Calu3 (cell line): ENCODE measurements at places on chromosomes 6 and 20.

DNA sequence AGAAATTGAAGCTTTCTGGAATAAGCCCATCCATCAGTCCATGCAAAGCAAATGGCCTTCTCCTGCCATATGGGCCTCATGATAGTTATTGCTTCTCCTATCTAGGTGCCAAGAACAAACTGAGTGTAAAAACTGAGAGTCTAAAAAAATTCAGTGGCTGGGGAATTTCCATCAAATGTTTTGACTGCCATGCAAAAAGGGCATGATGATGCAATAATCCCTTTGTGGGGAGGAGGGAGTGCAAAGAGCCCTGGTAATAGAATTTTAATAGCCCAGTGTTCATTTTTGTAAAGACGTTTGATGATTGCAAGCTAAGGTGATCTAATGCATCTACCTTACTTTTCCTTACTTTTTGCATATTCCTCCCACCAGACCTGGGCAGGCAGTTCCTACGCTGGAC is 683.7 kb downstream of the EPM2A start:
- no peak for DNase-seq

DNA sequence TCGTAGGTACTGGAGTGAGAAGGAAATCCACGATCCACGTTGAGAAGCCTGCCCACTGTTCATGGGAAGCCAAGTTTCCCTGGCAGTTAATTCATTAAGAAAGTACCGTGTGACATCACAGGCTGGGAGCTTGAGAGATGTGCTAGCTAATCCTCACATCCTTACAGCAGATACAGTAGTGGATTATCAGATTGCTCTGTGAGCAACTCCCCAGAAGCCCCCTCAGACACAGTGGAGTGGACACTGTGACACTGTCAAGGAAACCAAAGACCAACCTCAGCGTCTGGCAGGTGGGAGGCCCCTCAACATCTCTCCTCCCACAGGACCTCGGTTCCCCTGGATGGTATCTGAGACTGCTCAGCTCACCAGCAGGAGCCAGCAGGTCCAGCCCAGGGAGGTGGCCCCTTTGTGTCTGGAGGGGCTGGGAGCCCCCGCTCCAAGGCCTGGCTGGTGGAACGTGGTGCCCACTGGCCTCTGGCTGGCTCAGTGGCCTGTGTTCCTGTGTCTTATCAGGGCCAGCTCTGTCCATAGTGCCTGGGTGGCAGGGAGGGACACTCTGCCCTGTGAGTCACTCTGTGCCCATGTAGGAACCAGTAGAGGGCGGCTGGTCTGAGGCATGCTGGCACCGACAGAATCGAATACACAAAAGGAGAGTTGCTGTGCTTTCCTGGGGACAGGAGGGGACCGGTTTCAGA is 7.2 kb downstream of the PYGB start:
- peak; percentile 49 for DNase-seq

- no peak for DNase-seq
Observed at GRCh38 chr20:53287357-53288042, 306.1 kb downstream of the ZNF217 start.

- DNase-seq, result no peak
Observed at GRCh38 chr6:25601800-25602673, 50.0 kb upstream of the SCGN start.

DNA sequence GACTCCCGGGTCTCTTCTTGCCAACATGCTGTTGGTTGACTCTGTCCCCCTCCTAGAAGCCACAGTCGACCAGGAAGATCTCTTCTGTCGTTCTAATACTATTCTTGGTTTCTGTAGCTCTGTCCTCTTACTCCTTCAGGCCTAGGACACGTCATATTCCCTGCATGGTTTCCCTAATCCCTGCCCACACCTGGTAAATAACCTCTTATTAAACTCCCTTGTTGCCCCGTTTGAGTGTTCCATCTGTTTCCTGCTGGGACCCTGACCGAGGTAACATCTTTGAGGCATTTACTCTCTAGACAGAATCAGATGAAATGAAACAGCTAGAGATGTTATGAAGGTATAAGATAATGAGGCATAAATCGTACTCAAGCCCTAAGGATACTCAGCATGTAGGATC is 68.1 kb downstream of the PLCB4 start:
- DNase-seq, result no peak

DNA sequence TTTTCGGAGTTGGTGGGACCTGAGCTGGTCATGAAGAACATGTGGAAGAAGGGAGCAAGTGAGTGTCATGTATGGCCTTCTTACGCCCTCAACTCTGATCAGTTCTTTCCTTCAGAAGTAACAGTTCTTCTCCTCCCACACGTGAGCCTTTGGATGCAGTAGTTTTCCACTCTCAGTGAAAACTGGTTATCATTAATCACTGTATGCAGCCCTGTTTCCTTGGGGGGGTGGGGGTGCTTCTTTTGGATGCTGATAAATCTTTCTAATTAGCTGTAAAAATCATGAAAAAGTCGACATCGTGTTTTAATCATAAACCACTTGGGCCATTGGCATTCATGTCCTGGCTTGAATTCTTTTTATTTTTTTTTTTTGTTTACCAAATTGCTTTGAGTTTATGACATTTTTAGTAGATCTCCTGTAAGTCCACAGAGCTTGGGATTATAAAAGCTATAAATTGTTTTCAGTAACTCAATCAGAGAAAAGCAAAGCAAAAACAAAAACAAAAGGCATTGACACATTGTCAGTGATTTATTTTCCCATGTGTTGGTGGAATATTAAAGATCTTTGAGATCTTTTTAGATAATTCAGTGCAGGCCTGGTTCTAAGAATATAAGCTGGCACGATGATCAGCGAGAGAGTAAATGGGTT is 84.8 kb downstream of the TRMT11 start:
- DNase-seq, result no peak

- peak; percentile 93 for DNase-seq
Observed at GRCh38 chr20:36085686-36086267, 68.8 kb upstream of the EPB41L1 start.

GRCh38 chr6:8736156-8736895 is 301.0 kb upstream of the SLC35B3 start:
- no peak for DNase-seq

- DNase-seq, result no peak
Observed at GRCh38 chr6:56154076-56154475, 93.3 kb downstream of the COL21A1 start.
